ENCODE measurements at places on chromosomes 6 and 20.

- DNase-seq = no peak
Observed at GRCh38 chr6:154161689-154162088, 122.6 kb downstream of the OPRM1 start.

DNA sequence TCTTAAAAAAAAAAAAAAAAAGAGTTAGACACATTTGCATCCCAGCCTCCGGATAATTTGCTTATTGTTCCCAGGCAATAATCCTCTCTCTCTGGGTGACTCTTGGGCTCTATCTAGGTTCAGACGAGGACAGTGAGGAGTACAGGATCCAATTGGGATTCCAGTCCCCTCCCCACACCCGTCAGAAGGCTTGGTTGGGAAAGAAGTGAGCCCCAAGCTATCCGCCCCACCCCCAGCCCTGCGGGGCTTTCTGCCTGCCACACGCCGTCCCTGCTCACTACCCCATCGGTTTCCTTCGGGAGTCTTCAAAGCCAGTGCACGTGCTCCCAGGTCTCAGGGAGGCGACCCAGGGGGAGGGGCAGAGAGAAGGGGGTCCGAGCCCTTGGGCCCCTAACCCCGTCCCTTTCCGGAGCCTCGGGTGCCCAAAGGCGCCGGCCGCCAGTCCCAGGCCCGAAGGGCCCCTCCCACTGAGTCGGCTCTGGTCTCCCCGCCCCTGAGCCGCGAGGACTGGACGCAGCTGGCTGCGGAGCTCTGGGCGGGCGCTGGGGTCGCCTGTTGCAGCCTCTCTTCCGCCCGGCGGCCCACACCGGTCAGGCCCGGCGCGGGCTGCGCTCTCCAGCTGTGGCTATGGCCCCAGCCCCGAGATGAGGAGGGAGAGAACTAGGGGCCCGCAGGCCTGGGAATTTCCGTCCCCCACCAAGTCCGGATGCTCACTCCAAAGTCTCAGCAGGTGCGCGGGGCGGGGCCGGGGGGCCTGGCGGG, 2.5 kb downstream of the MYMX start:
- DNase-seq = peak; percentile 67

GRCh38 chr20:49894073-49894470, 21.3 kb downstream of the SPATA2 start:
- DNase-seq = no peak

DNA sequence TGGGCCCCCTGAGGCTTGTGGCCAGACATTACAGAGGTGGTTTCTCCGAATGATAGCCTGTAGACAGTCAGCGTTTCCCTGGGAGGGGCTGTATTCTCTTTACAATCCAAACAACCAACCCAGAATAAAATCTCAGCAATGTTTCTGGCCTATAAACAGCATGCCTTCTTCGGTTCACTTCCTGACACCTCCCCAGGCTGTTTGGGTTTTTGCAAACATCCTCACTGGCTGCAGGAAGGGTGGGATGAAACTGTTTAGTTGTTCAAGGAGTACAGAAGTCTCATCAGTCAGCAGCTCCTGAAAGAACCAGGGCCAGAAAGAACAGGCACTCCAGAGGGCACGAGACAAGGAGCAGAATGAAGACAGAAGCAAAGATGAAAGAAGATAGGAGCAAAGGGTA, 350.0 kb downstream of the QKI start:
- peak; percentile 72 for DNase-seq

DNA sequence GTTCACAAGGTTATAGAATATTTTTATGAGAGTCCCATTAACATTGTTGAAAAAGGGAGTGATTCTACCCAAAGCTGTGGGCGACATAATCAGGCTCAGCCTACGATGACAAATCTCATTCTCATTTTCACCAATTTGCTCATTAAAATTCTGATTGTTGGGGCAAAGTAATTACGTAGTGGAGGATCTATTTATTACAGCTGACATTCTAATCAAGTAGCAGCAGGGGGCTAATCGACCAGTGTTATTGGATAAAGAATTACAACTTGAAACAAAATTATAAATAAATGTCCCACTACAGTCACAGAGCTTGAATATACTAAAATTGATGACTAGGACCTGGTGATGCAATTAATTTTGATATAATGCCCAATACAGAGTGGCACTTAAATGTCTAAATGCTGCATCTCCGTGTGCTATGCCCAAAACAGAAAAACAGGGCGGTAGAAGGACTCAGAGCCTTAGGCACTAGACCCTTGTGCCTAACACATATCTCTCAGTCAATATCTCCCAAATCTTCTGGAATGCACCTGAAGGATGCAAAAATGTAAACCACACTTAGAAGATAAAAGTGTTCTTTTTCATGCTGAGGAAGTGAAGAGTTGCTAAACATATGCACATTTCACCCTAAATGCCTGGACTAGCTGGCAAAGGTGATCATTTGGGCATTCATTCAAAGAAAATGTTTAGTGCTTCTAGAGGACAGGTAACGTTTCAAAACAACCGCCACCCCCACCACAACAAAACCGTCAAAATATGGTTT, 88.3 kb downstream of the CD24 start:
- DNase-seq = no peak

- peak; percentile 87 for DNase-seq
Observed at GRCh38 chr20:11261533-11262000, 587.8 kb upstream of the JAG1 start.

DNA sequence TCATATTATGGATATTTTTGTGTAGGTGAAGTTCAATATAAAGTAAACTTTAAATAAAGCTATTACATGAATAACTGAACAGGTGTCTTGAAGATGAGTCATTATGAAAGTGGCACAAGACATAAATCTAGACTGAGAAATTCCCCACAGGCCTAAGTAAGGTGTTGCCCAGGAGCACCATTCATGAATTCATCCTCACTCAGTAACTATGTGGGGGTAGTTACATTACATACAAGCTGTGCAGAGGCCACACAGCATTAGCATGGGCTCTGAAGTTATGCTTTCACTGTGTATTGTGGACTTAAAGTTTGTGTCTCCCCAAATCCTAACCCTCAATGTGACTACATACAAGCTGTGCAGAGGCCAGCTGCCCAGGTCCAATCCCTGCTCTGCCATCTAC, 65.9 kb downstream of the BCAS1 start:
- DNase-seq = no peak

Measured in EH (cell line).